Forelimb muscle (tissue), 1 donor: ENCODE measurements at places on chromosomes 6 and 20.

- no peak for DNase-seq
Observed at GRCh38 chr6:7252390-7252789, 60.6 kb downstream of the SSR1 start.

- DNase-seq, result peak; percentile 87
Observed at GRCh38 chr20:53621482-53622246, 28.0 kb upstream of the ZNF217 start.

GRCh38 chr6:82204020-82204419 lies 43.5 kb downstream of the IBTK start:
- no peak for DNase-seq

DNA sequence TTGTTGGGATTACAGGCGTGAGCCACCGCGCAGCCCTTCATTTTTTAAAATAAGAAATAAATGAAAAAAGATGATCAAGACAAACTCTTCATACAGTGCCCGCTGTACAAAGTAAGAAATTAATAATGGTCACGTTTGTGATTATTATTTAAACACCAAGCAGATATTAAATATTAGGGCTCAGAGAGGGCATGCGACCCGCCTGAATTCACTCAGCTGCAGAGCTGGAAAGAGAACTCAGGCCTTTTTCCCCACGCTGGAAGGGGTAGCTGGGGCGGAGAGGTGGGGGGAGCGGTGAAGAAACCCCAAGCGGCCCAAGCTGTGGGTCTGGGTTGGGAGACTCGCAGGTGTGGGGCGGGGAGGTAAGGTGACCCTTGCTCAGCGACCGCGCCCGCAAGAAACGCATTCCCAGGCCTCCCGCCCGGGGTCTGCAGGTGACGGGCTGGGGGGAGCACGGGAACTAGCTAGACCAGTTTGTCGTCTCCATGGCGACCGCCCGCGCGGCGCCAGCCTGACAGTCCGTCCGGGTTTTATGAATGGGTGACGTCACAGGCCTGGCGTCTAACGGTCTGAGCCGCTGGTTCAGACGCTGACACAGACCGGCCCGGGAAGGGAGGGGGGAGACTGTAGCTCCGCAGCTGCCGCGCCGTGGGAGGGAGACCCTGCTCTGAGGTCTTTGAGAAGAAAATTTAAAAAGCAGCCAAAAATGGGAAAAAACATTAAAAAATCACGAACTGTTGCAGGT lies 1.1 kb upstream of the ID1 start:
- DNase-seq, result peak; percentile 84

DNA sequence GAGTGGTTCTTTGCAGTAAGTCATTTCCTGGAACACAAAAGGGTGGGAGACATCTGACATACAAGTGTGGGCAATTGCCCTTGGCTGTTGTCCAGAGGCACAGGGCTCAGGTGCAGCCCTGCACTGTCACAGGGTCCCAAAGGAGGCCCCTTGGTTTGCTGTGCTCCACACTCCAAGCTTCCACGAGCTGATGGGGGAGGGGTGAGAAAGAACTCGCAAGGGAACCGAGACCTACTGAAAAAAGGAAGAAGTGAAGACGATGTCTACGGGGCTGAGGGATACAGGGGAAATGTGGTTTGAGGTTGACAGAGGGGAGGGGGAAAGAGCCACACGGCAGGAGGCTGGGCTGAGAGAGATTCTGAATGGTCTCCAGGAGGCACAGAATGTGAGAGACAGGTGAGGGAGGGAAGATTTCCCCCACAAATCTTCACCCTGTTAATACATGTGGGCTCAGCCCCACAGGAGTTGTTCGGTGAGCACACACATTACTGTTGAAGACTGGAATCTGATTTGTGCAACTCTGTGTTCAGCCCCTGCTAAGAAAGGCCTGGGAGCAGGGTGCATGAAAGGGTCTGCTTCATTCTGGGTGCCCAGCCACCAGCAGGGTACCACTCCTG lies 123.4 kb downstream of the LY86 start:
- no peak for DNase-seq

DNA sequence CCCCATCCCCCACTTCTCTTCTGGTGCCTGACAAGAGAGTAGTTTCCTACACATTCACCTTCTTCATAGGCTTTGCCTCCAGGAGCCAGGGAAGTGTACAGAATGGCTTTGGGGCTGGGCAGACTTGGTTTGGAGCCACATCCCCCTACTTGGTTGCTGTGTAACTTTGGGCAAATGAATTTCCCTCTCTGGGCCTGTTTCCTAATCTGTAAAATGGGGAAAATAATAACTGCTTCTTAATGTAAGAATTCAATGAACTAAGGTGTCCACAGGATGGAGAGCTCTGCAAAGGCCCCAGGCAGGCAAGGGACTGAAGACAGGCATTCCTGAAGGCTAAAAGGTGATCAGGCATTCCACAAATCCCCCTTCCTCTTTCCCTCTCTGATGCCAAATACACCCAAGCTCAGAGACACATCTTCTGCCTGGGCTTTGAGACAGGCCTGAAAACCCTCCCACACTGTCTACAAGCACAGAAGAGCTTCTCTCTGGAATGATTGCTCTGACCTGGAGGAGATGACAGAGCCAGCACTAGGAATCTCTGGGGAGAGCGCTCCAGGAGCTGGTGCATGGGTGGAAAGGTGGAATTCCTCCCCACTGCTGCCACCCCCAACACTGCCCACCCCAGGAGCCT lies 6.9 kb upstream of the C20orf203 start:
- no peak for DNase-seq

- DNase-seq, result no peak
Observed at GRCh38 chr20:62472138-62472940, 3.5 kb downstream of the GATA5 start.

DNA sequence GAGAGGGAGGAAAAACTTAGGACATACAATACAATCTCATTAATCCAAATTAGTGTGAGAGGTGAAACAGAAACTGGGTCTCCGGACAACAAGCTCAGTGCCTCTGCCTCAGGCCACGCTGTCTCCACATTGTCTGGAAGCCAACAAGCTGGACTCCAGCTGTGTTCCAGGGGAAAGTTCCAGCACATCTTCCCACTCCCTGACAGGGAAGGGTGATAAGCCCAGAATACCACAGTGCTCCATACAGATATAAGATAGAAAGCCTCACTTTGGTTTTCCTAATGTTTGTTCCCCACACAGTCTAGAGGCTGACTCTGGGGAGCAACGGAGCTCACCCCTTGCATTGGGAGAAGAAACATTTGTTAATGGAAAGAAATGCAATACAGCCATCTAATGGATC lies 117.1 kb upstream of the SPTLC3 start:
- no peak for DNase-seq

- DNase-seq, result no peak
Observed at GRCh38 chr6:150503586-150504339, 95.9 kb upstream of the PLEKHG1 start.

DNA sequence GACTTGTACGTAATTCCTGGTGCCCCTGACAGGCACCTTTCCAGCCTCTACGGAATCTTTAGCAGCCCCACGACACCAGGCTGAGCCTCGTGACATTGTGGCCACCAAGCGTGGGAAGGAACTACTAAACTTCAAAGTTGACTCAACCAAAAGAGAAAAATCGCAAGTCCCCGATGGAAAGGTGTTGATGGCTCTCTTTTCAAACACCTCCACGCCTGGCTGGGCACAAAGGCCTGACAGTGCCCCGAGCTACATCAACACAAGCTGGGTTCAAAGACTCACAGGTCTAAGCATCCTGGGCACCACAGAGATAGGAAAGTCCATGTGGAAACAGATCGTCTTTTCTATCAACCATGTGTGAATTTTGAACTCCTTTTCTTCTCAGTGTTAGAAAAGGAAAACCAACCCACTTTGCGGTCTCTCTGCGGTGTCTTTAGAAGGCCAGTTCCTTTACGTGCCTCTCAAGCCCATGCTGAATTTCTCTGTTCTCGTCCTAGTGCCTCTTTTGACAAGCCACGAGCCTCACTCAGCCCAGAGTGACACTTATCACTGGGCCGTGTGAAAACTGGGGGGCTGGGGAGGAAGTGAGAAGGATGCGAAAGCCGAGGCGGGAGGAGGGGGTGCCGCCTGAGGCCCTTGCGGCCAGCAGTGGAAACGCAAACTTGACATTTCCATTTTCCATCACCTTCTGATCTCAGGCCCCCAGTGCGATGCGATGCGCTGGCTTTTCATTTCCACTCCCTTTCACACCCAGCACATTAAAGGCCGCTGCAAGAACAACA lies 59.4 kb downstream of the GFOD1 start:
- DNase-seq, result no peak

GRCh38 chr6:8005136-8005535 lies 59.1 kb downstream of the BLOC1S5 start:
- DNase-seq, result no peak

DNA sequence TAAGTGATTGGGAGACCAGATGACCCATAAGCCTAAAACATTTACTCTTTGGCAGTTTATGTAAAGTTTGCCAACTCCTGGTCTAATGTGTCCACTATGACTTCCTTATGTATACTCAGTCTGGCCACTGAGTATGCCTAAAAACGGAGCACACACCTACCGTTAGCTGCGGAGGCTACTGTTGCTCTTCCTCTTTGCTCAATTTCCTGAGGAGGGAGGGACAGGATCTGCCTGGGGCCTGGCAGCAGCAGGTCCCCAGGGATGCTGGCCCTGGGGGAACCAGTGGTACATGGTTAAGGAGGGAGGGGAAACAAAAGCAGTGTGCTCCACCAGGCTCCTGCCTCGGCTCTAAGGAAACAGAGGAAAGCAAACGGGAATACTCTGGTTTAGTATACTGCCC lies 113.5 kb downstream of the CDYL start:
- DNase-seq, result no peak

GRCh38 chr6:140486450-140487361 lies 1112.3 kb upstream of the CITED2 start:
- no peak for DNase-seq

DNA sequence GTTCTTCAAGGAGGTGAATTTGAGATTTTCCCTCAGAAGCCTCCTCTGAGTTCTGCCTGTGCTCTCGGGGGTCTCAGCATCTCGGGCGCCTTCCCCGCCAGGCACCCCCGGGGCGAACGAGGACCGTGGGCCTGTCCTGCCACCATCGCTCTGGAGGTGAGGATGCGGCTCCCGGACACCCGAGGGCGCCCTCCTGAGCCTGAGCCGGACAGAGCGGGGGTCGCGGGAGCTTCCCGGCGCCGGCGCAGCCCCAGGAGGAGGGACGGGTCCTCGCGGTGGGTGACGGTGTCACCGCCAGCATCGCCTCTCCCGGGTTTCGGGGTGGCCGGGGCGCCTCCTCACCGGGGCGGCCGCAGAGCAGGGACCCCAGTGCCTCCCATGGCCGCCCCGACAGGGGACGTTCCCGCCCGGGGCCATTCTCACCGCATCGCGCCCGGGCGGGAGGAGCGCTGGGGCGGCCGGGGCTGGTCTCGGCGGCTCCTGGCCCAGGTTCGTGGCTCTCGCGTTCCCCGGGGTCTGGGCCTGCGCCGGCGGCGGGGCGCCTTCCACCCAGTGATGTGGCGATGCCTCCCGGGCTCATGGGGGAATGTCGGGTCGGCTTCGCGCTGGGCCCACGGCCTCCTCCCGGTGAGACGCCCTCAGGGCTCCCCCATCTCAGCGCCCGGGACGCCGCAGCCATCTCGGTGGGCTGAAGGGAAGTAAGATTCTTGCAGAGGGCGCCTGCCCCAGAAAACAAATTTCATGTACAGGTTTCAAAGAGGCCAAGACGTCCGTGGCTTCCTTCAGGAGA lies 210.5 kb downstream of the ERMARD start:
- no peak for DNase-seq

DNA sequence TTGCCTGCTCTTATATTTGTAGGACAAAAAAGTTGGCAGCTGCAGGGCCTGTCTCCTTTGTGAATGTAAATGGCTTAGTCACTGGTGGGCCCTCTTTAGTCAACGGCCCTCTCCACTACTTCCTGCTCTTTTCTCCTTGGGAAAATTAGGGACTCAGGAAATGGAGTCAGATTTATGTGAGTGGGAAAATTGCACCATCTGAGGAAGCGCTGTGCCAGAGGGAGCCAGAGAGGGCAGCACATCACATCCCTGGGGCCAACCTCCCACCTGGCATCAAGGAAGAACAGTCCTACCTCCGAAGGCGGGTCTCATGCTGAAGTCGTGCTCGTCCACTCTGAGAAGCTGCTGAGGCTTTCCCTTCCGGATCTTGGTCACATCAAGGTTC lies 15.6 kb downstream of the GABRR2 start:
- no peak for DNase-seq

- no peak for DNase-seq
Observed at GRCh38 chr6:12260458-12261093, 29.6 kb upstream of the EDN1 start.

GRCh38 chr6:37988127-37988526 lies 168.6 kb downstream of the ZFAND3 start:
- no peak for DNase-seq

- DNase-seq, result no peak
Observed at GRCh38 chr6:154653853-154654252, 79.4 kb upstream of the SCAF8 start.

DNA sequence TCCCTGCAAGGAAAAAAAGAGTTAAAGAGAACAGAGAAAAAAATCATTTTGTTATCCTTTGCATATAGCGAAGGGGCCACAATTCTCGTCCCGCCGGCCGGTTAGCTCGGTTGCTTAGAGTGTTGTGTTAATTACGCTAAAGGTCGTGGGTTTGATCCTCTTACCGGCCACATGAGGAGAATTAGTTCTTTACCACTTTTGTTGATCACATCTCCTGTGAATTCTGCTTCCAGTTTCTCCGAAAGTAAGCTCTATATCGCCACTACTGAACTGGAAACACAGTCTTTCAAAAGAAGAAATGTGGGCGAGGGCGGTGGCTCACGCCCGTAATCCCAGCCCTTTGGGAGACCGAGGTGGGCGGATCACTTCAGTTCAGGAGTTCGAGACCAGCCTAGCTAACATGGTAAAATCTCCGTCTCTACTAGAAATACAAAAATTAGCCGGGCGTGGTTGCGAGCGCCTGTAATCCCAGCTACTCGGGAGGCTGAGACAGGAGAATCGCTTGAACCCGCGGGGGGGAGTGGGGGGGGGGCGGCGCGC lies 13.4 kb downstream of the PRSS16 start:
- DNase-seq, result no peak

GRCh38 chr6:155528335-155528734 lies 72.7 kb upstream of the NOX3 start:
- DNase-seq, result no peak

GRCh38 chr6:31336896-31337496 lies 20.0 kb downstream of the HLA-B start:
- no peak for DNase-seq

DNA sequence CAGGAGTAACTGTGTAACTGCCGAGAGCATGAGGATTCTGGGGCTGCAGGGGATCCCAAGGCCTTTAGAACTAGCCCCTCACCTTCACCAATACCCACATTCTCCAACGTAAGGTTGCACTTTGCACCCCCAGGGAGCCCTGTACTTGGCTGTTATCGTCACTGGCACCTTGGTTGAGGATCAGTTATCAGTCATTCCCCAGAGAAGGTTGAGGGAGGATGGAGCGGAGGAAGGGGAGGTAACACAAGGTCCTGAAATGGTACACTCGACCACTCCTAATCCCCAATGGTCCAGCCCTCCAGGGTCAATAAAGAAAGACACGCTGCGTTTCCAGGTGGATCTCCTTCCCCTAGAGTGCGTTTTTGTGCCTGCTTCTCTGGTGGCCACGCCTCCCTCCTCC lies 1.1 kb upstream of the SPDEF start:
- DNase-seq, result no peak
